AG09309 (cell line): ENCODE measurements at places on chromosomes 3 and 15.

DNA sequence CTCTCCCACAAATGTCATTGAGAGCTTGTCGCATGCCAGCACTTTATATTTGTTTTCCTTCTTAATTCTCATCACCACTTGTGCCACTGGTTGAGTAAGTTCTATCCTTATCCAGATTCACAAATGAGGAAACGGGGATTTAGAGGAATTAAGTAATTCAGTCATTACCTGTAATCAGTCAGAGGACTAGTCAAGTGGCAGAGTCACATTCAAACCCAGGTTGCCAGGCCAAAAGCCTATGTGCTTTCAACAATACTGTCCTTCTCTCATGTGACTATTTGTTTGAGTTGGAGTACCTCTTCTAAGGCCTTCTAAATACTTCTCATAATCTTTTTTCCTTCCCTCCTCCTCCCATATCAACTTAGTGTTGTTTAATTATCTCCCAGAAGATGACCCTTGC is 76.9 kb downstream of the THRB start:
- no peak for DNase-seq

DNA sequence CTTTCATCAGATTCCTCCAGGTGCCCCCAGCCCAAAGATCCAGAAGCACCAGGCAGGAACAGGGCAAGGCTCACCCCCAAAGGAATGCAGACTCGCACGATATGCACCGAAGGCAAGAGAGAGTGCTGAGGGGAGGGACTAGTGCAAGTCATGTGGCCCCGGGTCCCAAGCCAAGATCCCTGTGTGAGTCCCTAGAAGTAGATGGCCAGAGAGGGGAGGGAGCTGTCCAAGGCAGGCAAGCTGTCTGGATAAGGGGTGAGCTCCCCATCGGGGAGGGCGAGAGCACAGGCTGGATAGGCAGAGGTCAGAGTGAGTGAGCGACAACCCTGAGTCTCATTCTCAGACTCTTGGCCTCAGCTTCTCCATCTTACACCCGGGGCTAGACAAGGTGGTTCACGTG is 171.5 kb upstream of the LINGO1 start:
- DNase-seq: no peak

GRCh38 chr3:59185591-59186369 is 136.0 kb upstream of the CFAP20DC start:
- DNase-seq: no peak

DNA sequence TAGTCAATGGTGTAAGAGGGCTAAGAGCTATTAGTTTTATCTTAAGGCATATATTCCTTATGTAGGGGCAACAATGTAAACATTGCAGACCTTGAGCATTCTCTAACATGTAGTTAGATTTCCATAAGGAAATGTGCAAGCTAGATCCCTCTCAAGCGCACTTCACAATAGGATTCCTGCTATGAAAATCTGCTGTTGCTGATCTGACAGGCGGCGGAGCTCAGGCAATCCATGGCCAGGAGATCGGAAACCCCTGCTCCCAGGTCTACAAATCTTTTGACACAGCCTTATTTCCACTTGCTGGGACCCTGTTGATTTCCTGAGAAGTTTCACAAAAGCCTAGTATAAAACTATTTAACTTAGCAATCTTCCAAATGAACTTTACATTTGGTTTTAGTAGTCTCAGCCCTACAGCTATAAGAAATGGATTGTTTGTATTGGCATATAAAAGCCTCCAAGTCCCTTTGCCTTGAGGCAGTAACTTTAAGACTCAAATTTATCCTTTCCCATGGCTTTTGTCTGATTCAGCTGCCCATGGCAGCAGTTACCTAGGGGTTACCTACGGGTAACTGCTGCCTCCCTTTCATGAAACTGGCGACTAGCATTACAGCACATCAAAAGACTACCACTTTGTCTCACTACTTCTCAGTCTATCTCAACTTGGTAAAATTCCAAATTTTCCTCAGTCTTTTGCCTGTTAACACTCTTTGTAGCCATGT is 22.7 kb downstream of the TRA2B start:
- DNase-seq: no peak

GRCh38 chr15:90871139-90871715 is 2.8 kb downstream of the FURIN start:
- no peak for DNase-seq

DNA sequence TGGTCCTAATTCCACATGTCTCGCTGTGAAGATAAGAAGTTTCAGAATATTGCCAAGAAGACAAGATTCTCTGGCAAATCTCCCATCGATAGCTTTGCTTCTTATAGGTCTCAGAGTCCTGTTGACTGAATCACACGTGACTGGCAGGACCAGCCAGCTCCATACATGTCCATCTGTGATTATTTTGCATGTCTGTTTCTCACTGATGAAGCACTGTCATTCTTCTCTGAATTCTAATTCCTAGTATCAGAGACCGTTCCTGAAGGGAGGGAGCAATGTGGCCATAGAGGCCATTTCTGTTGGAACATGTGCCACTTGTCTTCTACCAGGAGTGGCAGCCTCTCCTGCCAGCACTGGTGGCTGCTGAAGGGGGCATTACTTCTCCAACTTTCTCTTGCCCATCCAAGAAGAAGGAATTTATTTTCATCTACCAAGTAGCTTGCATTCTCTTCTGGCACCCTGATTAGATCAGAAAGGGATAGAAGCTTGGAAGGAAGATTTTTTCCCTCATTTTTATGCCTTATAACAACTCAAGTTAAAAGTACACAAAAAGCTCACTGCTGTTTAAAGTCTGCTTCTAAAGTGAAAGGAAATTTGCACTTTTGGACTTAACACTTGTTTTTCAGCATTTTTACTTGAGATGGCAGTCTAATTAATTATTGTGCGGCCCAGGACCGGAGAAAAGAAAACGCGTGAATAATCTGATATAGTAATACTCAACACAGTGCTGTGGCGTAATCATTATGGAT is 115.8 kb downstream of the IQCH start:
- no peak for DNase-seq

GRCh38 chr3:175668300-175668699 is 809.2 kb downstream of the NAALADL2 start:
- no peak for DNase-seq

- no peak for DNase-seq
Measured at GRCh38 chr3:138173769-138174420, 826 bp downstream of the DBR1 start.

- DNase-seq: no peak
Measured at GRCh38 chr15:66705277-66706146, 3.5 kb downstream of the SMAD6 start.
